ENCODE measurements at places on chromosomes 16 and 17. TPM values are rescaled to one million over a fixed set of nuclear protein-coding genes. Genes with fewer than 3 reads are reported as not detected.

CLDN9 gene
- total RNA-seq = not detected

KRT39 gene
- total RNA-seq = not detected

DNA sequence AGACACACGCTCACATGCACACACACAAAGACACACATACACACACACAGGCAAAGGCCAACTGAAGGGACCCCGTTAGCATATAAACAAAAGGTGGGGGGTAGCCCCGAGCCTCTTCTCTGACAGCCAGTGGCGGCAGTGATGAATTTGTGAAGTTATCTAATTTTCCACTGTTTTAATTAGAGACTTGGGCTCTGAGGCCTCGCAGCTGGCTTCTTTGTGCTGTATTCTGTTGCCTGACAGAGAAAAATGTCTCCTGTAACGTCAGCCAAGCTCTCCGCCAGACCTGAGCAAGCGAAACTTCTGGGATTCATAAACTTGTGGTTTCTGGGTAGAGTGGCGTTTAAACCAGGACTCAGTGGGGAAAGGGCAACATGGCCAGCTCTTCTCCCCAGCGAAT lies 113.9 kb upstream of the FOXF1 start:
- no peak for DNase-seq

DNA sequence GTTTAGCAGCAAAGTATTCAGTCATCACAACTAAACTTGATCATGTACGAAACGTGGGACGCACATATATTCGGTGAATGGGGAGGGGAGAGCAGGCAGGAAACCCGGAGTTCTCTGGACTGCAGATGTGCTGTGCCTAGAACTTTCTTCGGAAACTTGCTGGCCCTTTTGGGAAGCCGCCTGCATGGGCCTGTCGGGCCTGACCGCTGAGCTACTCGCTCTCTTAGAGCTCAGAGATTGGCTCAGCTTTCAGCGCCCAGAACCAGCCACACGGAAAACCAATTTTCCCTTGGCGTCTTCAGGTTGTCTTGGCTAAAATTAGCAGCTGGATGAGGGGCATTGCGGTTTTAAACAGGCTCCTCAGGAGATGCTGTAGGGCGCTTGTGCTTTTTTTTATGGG lies 38.1 kb downstream of the ZDHHC7 start:
- DNase-seq = no peak

GRCh38 chr16:54931120-54932014 lies 702 bp downstream of the IRX5 start:
- DNase-seq = no peak

Measured in chondrocyte (in vitro differentiated cells).